ENCODE measurements at places on chromosomes 6 and 20. TPM values are rescaled to one million over a fixed set of nuclear protein-coding genes. Genes with fewer than 3 reads are reported as not detected.

- peak; percentile 59 for ATAC-seq
Observed at GRCh38 chr20:54070187-54070987, at the start of gene BCAS1. TSS of gene BCAS1 (minus strand) at chr20:54070594. CDS start at chr20:54058718, 11,876 bp downstream.

DNA sequence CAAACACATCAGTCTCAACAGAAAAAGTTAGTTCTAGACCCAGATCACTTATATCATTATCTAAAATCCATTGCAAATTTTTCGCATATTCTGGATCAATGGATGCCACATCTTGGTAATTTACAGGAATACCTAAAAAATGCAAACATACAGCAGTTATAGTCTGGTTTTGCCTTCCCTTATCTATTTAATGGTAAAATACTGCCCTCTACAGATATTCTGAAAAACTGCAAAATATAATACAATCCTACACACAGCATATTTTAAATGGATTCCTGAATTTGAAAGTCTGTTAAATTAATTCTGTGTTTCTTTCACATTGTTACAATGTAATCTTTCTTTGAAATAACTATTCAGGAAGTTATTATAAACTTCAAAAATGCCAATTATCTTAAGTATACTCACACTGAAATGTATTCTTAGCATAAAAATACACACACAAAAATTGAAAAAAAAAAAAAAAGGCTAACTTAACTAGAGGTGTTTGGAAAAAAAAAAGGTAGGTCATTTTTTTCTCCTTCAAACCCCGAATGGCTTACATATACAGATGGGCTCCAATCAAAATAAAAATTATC is 88.4 kb downstream of the HACE1 start:
- peak; percentile 56 for ATAC-seq

GRCh38 chr20:24851346-24852019 is 97.6 kb upstream of the CST7 start:
- ATAC-seq, result no peak

- no peak for ATAC-seq
Observed at GRCh38 chr6:36319436-36319762, 17.3 kb downstream of the BNIP5 start.

GRCh38 chr6:96657344-96657743 is 94.4 kb downstream of the FHL5 start:
- no peak for ATAC-seq

DNA sequence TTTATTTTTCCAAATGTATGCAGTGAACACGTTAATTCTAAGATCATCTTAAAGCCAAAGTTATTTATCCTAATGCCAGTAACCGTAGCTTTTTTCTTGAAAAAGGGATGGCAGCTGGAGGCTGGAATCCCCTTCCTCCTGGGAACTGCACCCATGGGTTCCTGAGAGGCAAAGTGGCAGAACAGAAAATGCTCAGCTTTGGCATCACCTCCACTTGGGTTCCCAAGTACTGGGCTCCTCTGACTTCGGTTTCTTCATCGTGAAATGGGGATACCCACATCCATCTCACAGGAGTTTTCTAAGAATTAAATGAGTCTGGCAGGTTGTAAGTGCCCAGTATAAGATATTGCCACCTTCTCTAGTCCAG is 6.2 kb upstream of the DDX43 start:
- ATAC-seq, result no peak

DNA sequence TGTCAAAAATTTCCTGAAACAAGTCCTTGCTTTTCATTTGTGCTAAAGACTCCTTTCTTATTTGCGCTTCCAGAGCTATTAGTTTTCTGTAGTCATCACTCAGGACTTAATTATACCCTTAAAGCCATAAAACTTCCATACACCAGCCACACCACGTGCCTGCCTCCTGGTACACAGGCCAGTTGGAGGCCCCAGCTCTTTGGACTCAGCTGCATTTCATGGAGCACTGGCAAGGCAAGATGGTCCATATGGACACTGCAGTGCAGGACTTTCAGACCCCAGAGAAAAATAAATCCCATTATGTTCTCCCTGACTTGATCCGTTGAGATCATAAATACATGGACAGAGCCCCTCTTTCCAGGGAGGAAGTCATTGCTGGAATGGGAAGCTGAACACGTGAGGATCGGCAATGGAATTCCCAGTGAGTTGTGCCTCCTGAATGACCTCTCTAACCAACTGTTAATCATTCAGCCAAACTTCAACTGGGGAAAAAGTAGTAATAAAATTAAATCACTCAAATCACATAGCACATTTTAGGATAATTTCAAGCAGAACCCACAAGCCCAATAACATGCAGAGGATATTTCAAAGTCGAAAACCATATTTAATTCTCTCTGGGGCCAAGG is 173.1 kb downstream of the HACE1 start:
- no peak for ATAC-seq

EYA2 gene
- total RNA-seq, result 27.7 TPM

WFDC10B gene
- not detected for total RNA-seq

PNLDC1 gene
- not detected for total RNA-seq

C6orf15 gene
- not detected for total RNA-seq
